ENCODE measurements at places on chromosomes 5 and 9. TPM values are rescaled to one million over a fixed set of nuclear protein-coding genes. Genes with fewer than 3 reads are reported as not detected.

FCN2 gene
- not detected for total RNA-seq

RC3H2 gene
- 41.1 TPM for total RNA-seq

SPINK6 gene
- total RNA-seq = not detected

FAM13B gene
- total RNA-seq = 32.7 TPM

LURAP1L gene
- total RNA-seq = 0.31 TPM

ADGRV1 gene
- total RNA-seq = 0.13 TPM

DNA sequence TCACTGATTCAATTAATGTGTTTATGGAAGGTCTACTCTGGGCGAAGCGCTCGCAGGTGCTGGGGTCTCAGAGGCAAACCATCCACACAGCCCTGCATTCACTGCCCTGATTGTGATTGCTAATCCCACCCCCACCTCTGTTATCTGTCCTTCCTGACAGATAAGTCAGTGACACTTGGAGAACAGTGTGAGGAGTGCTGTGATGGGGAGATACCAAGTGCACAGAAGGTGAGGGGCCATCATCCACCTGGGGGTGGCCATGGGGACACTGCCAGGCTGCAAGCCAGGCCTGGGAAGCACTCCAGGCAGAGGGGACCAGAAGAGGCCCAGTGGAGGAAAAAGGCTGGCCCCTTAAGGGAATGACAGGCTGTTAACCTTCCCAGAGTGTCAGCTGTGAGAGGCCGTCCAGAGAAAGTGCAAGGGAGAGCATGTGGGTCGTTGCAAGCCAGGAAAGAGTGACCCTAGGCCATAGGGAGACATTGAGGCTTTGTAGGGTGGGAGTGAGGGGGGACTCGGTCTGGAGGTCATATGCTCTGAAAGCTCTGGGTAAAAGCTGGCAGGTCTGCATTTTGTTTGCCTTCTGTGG, 18.0 kb downstream of the IL9 start:
- peaks cover 8% of the 10 kb centered on the region for H3K27me3 ChIP-seq
- H3K4me1 ChIP-seq = peaks cover 11% of the 10 kb centered on the region
- H3K4me3 ChIP-seq = no peak overlapping the region
- no peak overlapping the region for H3K27ac ChIP-seq

DNA sequence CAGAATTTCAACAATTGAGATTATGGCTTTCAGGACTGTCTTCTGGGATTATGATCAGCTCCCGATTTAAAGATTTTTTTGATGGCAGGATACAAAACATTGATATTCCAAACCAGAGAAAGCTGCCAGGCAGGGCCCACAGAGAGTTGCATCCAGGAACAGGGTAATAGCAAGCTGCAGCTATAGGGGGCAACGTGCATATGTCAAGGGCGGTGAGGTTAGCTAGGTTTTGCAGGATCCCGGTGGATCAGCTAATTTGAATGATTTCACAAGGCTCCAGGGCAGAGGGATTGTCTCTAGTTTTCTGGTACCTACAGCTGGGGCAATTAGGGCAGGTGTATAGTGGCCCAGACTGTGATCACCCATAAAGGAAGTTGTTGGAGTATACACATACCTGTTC, 339.4 kb downstream of the CHSY3 start:
- no peak for DNase-seq
- H3K27me3 ChIP-seq = no peaks in the 10 kb centered on the region
- no peaks in the 10 kb centered on the region for H3K36me3 ChIP-seq
- no peaks in the 10 kb centered on the region for H3K4me1 ChIP-seq
- H3K4me3 ChIP-seq = no peak overlapping the region
- H3K27ac ChIP-seq = no peak overlapping the region

DNA sequence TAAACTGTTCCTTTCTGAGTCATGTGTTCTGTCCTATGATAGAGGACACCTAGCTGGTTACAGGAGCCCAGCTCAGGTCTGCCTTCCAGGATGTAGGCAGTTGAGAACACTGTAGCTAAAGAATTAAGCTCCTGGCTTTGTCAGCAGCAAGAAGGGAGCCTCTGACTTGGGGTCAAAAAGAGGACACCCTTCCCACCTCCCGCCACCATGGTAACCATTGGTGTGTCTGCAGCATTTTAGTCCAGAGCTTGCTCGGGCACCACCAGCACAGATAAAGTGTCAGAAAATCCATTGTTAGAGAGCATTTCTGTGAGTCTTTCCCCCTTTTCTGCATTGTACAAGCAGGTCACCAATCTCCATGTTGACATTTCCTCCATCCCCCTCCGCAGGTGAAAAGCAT, 181.7 kb downstream of the DOCK8 start:
- H3K27me3 ChIP-seq = no peaks in the 10 kb centered on the region
- H3K4me3 ChIP-seq = no peak overlapping the region
- no peaks in the 10 kb centered on the region for H3K36me3 ChIP-seq
- H3K4me1 ChIP-seq = no peaks in the 10 kb centered on the region
- no peak for DNase-seq
- no peak overlapping the region for H3K27ac ChIP-seq

DNA sequence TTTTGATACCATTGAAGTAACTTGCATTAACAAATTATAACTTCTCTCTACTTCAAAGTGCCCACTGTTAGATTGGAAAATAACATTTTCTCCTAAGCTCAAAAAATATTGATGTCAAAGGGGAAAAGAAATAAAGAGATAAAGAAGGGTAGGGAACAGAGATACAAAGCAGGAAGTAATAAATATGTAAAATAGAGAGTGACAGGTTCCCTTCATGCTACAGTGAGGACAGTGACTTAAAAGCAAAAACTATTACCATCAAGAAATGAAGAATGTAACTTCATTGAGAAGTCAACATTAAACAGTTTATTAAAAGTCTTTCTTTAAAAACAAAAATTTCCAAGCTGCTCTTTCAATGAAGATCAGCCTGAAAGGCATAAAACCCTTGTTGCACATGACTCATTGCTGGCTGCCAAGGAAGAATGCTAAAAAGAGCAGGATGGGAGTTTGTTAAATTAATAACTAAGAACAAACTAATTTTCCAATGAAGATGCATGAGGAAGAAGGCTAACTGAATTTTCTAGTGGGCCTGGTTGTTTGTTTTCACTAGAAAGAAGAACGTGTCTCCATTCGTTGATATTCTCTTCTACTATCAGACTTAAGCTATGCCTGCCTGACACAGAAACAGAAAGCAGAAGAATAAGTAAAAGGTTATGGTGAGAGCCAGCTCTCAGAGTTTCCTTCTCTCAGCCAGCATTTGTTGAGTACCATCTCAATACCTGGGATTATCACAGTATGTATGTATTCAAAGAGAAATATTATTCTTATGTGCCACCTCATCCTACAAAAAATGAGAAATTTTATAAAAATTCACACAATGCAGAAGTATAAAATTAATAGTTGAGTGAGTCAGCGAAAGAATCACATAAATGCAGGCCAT, 197.8 kb upstream of the NREP start:
- no peaks in the 10 kb centered on the region for H3K27me3 ChIP-seq
- peaks cover 30% of the 10 kb centered on the region for H3K4me1 ChIP-seq
- peak overlapping the region; percentile 87 for H3K27ac ChIP-seq
- H3K36me3 ChIP-seq = no peaks in the 10 kb centered on the region
- no peak overlapping the region for H3K4me3 ChIP-seq

- peaks cover 29% of the 10 kb centered on the region for H3K4me1 ChIP-seq
- peak overlapping the region; percentile 34 for H3K27ac ChIP-seq
- peak; percentile 75 for DNase-seq
- H3K27me3 ChIP-seq = no peaks in the 10 kb centered on the region
- no peaks in the 10 kb centered on the region for H3K36me3 ChIP-seq
Measured at GRCh38 chr9:69971643-69972449, 71.8 kb upstream of the MAMDC2 start.

GRCh38 chr5:84260939-84261338, 123.7 kb downstream of the EDIL3 start:
- no peak overlapping the region for H3K4me3 ChIP-seq
- peaks cover 10% of the 10 kb centered on the region for H3K36me3 ChIP-seq
- no peak for DNase-seq
- H3K4me1 ChIP-seq = no peaks in the 10 kb centered on the region
- no peak overlapping the region for H3K27ac ChIP-seq

DNA sequence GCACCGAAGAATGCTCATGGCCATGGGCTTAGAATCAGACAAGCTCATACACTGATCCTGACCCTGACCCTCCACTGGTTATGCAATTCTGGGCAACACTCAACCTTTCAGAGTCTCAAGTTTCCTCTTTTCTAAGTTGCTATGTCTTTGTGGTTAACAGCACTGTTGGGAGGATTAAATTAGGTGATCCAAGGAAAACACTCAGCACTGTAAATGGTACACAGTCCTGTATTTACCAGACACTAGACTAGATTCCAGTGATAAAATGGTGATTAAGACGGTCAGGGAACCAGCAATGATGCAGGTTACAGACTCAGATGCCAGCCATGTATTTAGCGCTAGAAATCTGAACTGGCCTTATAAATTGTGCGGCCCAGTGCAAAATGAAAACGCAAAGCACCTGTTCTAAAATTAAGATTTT, 8.1 kb downstream of the ARL15 start:
- no peaks in the 10 kb centered on the region for H3K4me1 ChIP-seq
- DNase-seq = no peak
- no peaks in the 10 kb centered on the region for H3K36me3 ChIP-seq
- H3K27me3 ChIP-seq = no peaks in the 10 kb centered on the region
- H3K4me3 ChIP-seq = no peak overlapping the region
- H3K27ac ChIP-seq = no peak overlapping the region

DNA sequence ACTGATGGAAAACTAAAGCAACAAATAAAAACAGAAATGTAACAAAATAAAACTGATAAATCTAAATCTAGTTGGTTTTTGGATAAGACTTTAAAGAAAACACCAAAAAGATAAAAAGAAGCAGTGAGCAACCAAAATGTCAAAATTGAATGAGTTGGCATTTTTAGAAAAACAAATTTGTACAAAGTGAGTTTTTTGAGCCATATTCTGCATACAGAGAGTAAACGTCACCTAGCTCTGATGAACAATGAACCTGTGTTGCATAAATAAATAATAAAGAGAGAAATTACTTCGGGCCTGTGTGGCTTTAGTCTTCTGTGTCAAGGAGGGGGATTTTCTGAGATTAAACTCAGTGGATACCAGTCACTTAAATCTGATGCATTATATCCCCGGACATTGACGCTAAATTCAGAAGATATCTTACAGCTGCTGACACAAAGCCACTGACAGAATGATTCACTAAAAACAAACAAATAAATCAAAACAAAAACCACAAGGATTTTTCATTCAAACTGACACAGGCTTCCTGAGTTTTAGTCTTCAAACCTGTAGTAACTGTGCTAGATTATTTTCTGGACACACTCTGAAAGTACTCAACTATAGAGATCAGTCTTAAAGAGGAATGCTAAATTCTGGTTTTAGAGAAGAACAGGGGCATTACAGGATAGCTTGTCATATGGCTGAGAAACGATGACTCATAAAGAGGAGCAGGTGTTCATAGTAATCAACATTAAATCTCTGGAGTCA, 403.5 kb upstream of the ST8SIA4 start:
- no peak overlapping the region for H3K27ac ChIP-seq
- no peak overlapping the region for H3K4me3 ChIP-seq
- no peaks in the 10 kb centered on the region for H3K36me3 ChIP-seq
- DNase-seq = peak; percentile 29
- no peaks in the 10 kb centered on the region for H3K27me3 ChIP-seq

DNA sequence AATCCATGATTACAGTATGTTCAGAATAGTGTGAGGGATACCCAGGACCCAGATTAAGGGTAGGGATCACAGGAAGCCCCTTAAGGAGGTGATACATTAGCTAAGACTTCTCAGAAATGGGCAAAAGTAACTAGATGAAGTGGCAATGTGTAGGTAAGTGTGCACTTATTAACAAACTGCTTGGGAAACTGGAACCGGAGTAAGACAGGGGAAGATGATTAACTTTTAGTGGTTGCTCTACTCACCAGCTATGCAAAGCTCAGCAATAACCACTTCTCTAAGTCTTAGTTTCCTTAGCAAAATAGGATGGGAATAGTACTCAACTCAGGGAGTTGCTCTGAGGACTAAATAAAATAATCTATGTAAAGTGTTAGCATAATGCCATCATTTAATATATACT, 182.2 kb downstream of the MCTP1 start:
- no peak overlapping the region for H3K4me3 ChIP-seq
- H3K27me3 ChIP-seq = no peaks in the 10 kb centered on the region
- H3K27ac ChIP-seq = no peak overlapping the region
- DNase-seq = no peak
- H3K36me3 ChIP-seq = no peaks in the 10 kb centered on the region
- H3K4me1 ChIP-seq = no peaks in the 10 kb centered on the region

GRCh38 chr5:137627706-137628105, 108.2 kb downstream of the KLHL3 start:
- H3K4me3 ChIP-seq = no peak overlapping the region
- H3K27me3 ChIP-seq = no peaks in the 10 kb centered on the region
- DNase-seq = peak; percentile 31
- peaks cover 2% of the 10 kb centered on the region for H3K4me1 ChIP-seq
- H3K36me3 ChIP-seq = no peaks in the 10 kb centered on the region

DNA sequence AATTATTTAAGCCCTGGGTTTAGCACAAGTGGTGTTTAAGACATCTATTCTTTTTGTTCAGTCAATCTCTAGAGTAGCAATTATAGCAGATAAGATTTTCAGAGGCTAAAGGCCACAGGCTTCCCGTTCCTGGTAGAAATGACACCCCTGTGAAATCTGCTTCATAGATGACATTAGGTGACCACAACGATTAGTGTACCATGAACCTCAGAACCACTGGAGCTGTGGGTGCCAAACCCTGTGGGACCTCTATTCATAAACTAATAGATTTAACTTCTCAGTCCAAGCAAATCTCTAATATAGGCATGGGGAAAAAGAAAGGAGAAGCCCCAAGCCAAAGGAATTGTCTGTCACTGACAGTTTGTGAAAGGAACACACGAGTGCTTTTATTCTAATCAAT, 207.4 kb downstream of the ARRDC3 start:
- no peak for DNase-seq
- 0 out of 2 replicates have a peak, but pooled peaks cover 2% of the 10 kb centered on the region for H3K27me3 ChIP-seq
- H3K36me3 ChIP-seq = no peaks in the 10 kb centered on the region
- H3K4me3 ChIP-seq = no peak overlapping the region
- H3K27ac ChIP-seq = no peak overlapping the region

- H3K27ac ChIP-seq = no peak overlapping the region
- no peak overlapping the region for H3K4me3 ChIP-seq
- H3K4me1 ChIP-seq = no peaks in the 10 kb centered on the region
- DNase-seq = no peak
- H3K27me3 ChIP-seq = no peaks in the 10 kb centered on the region
Measured at GRCh38 chr5:30405821-30406220, 787.7 kb upstream of the CDH6 start.

GRCh38 chr5:155772009-155772662, 554.8 kb upstream of the SGCD start:
- H3K4me3 ChIP-seq = no peak overlapping the region
- H3K36me3 ChIP-seq = no peaks in the 10 kb centered on the region
- no peaks in the 10 kb centered on the region for H3K4me1 ChIP-seq
- no peak for DNase-seq
- no peaks in the 10 kb centered on the region for H3K27me3 ChIP-seq

GRCh38 chr5:79811081-79811480, 121.4 kb downstream of the CMYA5 start:
- no peak overlapping the region for H3K27ac ChIP-seq
- no peak for DNase-seq
- H3K27me3 ChIP-seq = no peaks in the 10 kb centered on the region
